ENCODE measurements at places on chromosomes 2 and 18.

- peak; percentile 40 for DNase-seq
Measured at GRCh38 chr2:58767828-58768714, 526.9 kb upstream of the FANCL start.

- DNase-seq = no peak
Measured at GRCh38 chr2:72278046-72278445, 130.4 kb upstream of the CYP26B1 start.

DNA sequence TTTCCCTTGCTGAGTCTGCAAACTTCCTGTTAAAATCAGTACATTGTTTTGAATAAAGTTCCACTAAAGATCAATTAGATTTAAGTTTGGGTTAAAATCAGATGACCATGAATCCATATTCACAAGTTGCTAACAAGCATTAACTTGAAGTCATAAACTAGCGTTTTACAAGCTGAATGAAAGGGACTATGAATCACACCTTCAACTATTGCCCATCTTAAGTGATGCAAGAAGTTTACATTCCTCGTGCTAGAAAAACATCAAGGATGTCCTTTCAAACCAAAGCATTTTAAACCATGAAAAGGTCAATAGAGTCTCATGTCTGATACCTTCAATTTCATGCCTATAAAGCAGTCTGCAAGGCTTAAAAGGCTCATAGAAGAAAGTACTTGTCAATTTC lies 257.2 kb upstream of the SYT4 start:
- no peak for DNase-seq

- no peak for DNase-seq
Measured at GRCh38 chr18:59821983-59822382, 77.8 kb upstream of the PMAIP1 start.

- no peak for DNase-seq
Measured at GRCh38 chr18:23690505-23691068, 1.3 kb downstream of the LAMA3 start.
